ENCODE measurements at places on chromosomes 2 and 18. TPM values are rescaled to one million over a fixed set of nuclear protein-coding genes. Genes with fewer than 3 reads are reported as not detected.

POTEE gene
- total RNA-seq, result not detected

BABAM2 gene
- total RNA-seq, result 24.5 TPM

RTP5 gene
- total RNA-seq, result not detected

SCN2A gene
- total RNA-seq, result 9.0 TPM

ALKAL2 gene
- total RNA-seq, result not detected

GPR45 gene
- not detected for total RNA-seq

SERPINB12 gene
- not detected for total RNA-seq

NEU2 gene
- total RNA-seq, result not detected

IL36B gene
- not detected for total RNA-seq

ZSCAN30 gene
- total RNA-seq, result 13.1 TPM

IL1B gene
- total RNA-seq, result 0.18 TPM

C1QL2 gene
- not detected for total RNA-seq

HOXD10 gene
- 2.0 TPM for total RNA-seq

SKOR2 gene
- total RNA-seq, result not detected
